Stimulated activated CD8-positive, alpha-beta memory T cell treated with anti-CD3 and anti-CD28 coated beads, Interleukin-4, amount 100 ng/mL, for 1 hour (primary cell): ENCODE measurements at places on chromosomes 11 and 22.

DNA sequence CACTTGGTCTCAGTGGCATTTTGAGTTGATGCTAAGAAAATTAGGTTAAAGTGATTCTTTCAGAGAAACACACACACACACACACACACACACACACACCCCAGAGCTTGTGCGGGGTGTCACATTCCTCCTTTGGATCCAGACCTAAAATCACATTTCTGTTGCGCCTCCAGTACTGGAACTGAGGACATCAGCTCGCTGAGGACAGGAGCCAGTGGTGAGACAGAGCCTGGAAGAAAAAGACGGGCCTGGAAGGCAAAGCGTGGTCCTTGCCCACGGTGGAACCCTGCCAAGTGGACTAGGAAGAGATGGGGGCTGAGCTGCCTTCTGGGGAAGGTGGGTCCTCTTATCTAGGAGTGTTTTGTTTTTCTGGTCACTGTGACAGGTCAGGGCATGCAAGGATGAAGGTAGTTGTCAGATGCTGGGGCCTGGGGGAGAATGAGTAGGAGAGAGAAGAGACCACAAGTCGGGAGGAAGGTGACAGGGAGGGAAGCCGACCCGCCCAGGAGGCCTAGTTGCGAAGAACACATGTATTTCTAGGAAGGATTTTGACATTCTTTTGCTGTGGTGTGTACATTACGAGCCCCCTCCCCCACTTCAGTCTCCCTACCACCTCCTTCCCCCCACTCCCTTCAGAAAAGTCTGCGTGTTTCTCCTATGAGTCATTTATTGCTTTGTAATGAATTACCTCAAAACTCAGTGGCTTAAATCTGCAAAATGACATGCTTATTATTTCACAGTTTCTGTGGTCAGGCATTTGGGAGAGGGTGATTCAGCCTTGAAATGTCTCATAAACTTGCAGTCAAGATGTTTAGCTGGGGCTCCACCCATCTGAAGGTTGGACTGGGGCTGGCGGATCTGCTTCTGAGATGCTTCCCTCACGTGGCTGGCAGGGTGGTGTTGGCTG, 4.8 kb upstream of the ELFN2 start:
- no peak for DNase-seq

- no peak for DNase-seq
Measured at GRCh38 chr11:96448225-96448624, 58.4 kb downstream of the JRKL start.

DNA sequence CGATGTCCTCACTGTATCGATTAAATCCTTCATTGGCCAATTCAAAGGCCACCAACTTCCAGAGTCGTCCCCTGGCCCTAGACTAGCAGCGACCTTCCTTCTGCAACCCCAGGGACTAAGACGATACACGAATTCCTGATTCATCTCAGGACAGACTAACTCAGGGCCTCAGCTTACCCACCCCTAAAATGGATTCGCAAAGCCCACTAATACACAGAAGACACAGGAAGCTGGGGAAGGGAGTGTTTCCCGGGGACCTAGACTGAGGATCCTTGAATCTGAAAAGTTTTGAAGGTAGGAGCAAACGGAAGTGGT, 509 bp downstream of the LAMTOR1 start:
- no peak for DNase-seq

GRCh38 chr22:17479135-17479534, 84.2 kb upstream of the SLC25A18 start:
- DNase-seq: no peak

- DNase-seq: no peak
Measured at GRCh38 chr11:2566223-2567025, 121.6 kb downstream of the KCNQ1 start.

GRCh38 chr11:92688416-92688815, 281.0 kb upstream of the MTNR1B start:
- DNase-seq: no peak

DNA sequence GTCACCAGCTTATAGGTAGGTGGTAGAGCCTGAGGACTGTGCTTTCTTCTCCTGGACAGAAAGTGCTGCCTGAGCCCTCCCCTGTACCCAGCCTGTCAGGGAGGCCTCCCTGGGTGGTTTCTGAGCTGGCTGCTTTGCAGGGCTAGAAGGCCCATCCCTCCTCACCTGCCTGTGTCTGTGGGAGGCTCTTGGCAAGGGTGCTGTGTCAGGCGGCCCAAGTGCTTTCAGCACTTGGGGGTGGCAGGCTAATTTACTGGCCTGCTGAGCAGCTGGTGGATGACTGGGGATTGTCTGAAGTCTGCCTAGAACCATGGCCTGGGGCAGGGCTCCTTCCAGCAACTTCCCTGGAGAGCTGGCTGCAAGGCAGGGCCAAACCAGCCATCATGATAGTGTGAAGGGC, 139.0 kb upstream of the NAV2 start:
- no peak for DNase-seq

- DNase-seq: no peak
Measured at GRCh38 chr11:859394-860131, 16.9 kb downstream of the TSPAN4 start.

DNA sequence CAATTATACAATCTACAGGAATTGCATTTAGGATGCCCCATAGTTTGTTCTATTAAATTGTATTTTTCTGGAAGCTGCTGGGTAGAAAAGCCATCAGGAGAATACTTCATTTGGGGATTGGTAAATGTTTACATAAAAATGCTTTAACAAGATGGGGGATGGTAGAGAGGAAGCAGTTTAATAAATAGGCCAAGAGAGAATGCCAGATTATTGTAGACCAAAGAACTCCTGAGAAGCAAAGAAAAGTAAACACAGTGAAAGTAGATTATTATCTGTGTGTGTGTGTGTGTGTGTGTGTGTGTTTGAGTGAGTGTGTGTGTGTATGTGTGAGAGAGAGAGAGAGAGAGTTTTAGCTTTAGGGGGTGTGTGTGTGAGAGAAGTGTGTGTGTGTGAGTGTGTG, 820.4 kb upstream of the CCDC90B start:
- no peak for DNase-seq

DNA sequence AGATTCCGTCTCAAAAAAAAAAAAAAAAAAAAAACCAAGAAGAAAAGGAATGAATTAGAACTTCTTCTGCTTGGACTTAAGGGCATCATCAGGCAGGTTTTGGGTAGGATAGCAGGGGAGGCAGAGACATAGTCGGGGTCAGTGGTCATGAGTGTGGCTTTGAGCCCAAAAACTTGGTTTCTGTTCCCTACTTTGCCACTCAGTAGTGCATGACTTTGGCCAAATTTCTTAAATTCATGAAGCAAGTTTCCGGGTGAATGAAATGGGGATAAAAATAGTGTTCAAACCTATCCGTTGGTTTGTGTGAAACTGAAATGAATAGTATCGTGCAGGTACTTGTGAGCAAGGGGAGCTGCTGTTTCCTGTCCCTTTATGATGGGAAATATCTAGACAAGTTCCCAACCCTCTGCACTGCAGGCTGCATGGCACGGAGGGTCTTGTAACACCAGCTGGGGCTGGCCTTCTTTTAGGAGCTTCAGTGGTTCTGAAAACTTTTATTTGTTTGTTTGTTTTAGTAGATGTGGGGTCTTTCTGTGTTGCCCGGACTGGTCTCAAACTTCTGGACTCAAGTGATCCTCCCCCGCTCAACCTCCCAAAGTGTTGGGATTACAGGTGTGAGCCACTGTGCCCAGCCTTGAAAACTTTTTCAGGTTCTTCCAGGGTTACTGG, 18.4 kb downstream of the NEAT1 start:
- no peak for DNase-seq

DNA sequence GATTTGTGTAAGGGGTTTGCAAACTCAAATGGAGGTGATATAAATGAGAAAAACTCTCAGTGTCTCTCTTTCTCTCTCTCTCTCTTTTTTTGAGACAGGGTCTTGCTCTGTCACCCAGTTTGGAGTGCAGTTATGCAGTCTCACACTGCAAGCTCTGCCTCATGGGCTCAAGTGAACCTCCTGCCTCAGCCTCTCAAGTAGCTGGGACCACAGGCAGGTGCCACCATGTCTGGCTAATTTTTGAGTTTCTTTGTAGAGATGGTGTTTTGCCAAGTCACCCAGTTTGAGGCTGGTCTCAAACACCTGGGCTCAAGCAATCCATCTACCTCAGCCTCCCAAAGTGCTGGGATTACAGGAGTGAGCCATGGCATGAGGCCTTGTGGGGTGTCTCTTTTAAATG, 2.9 kb downstream of the BIRC3 start:
- no peak for DNase-seq

DNA sequence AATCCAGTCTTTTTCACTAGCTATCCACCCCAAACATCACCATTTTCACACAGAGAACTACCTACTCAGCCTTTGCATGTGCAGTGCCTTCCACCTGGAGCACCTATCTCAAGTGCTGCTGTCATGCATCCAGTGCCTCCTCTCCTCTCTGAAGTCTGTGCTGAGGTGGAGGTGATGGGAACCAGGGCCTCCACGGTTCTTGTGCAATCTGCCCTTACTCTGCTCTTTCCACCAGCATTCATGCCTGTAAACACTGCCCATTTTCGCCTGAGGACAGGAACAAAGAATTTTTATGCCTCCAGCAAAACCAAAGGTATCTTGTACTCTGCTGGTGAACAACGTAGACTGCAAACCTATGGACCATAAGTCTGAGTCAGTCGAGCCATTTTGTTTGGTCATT, 27.0 kb downstream of the PITPNB start:
- DNase-seq: no peak

- no peak for DNase-seq
Measured at GRCh38 chr11:118895093-118896039, 11.7 kb downstream of the CXCR5 start.

DNA sequence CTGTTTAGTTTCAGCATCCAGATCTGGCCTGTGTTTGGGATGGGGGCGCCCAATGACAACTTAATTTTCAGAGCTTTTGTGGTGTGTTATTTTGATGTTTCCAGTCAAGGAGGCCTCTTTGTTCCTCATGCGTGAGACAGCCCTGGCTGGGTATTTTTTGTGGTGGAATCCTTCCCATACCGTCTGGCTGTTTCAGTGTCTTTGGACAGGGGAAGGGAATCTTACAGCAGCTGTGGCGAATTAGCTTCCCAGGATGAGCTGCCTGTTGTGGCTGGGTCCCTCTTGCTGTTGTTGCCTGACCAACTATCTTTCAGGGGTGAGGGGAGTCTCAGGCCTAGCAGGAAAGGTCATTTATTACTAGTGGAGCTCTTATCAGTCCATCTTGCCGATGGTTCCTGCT, 138.8 kb downstream of the ARHGAP20 start:
- DNase-seq: no peak

DNA sequence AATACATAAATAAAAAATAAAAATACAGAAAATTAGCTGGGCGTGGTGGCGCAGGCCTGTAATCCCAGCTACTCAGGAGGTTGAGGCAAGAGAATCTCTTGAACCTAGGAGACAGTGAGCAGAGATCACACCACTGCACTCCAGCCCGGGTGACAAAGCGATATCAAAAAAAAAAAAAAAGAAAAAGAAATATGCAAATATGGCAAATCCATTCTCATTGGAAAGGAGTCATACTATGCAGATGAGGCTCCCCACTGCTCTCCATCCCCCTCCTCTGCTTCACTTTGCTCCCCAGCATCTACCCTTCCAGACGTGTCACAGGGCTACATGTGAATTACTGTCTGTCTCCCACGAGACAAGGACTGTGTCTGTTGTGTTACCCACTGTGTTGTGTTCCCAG, 36.3 kb upstream of the PDGFB start:
- no peak for DNase-seq

GRCh38 chr11:129861702-129862522, 33.5 kb downstream of the NFRKB start:
- no peak for DNase-seq

GRCh38 chr11:115765803-115766239, 261.6 kb upstream of the CADM1 start:
- no peak for DNase-seq

DNA sequence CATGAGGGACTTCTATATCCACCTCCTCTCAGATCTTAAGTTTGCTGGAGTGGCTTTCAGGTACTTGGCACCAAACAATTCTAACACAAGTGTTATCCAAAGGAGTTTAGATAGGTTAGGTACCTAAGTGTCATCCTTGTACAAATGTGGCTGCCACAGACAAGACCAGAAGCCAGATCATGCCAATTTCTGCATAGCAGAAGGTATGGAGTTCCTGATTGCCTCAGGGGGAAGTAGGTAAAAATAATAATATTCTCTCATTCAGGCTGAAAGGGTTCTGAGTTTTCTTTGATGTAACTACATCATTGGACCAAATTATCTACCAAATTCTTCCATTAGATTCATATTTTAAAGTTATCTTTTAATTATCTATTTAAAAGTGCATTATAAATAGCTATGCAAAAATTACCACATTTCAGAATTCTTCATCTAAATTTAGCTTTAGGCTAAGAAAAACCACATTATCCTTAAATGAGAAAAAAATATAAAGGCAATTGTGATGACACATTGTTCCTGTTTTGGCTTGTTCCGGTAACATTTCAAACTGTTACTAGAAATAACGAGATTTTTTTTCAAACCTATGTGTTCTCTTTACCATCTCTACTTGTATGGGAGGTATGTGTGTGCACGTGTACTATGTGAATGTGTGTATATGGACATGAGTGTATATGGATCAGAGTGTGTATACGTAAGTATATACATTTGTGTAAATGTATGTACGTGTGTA, 66.2 kb upstream of the POU2AF2 start:
- no peak for DNase-seq

GRCh38 chr11:21179770-21180169, 510.4 kb downstream of the NELL1 start:
- DNase-seq: no peak

- no peak for DNase-seq
Measured at GRCh38 chr11:108223348-108224149, 682 bp downstream of the ATM start.

DNA sequence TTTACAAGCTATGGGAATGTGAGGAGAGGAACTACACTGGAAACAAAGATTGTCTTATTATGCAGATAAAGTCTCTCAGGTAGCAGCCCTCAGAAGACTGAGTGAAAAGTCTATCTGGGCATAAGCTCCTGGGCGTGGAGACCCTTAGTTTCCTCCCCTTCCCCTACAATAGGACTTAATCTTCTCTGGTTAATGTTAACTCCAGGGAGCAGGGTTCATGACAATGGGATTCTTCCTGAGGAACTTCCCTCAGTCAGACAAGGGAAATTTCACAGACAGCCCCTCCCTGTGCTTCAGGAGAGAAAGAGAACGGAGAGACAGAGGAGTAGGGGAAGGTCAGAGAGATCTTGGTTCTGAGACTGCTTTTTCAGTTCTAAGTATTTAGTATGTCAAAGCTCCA, 1428.6 kb downstream of the LRRC4C start:
- DNase-seq: no peak

- DNase-seq: no peak
Measured at GRCh38 chr11:71321433-71322191, 69.2 kb upstream of the SHANK2 start.

DNA sequence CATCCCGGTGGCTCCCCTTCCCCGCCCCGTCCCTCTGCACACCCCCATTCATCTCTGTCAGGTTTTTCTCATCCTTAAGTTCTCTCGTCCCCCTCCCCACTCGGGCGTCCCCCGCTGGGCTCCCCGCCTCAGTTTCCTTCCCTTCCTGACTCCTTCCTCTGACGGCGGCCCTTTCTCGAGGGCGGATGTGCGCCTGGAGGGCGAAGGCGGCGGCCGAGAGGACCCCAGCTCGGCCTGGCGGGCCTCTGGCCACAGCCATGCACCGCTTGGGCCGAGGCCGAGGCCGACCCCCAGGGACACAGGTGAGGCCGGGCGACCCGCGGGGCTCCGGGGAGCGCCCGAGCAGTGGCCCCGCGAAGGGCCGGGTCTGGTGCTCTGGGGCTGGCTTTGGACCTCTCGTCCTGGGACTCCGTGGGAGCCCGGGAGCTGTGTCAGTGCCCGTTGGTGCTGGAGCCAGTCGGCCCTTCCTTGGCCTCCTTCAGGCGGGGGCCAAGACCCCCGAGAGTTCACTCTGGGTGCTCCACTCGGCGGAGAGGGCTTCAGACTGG, 2.9 kb downstream of the PHLDB1 start:
- no peak for DNase-seq
